Effector memory CD8-positive, alpha-beta T cell (primary cell): ENCODE measurements at places on chromosomes 6 and 20.
A peak's percentile ranks its signal among the peaks of the same experiment; 100 is the strongest.

DNA sequence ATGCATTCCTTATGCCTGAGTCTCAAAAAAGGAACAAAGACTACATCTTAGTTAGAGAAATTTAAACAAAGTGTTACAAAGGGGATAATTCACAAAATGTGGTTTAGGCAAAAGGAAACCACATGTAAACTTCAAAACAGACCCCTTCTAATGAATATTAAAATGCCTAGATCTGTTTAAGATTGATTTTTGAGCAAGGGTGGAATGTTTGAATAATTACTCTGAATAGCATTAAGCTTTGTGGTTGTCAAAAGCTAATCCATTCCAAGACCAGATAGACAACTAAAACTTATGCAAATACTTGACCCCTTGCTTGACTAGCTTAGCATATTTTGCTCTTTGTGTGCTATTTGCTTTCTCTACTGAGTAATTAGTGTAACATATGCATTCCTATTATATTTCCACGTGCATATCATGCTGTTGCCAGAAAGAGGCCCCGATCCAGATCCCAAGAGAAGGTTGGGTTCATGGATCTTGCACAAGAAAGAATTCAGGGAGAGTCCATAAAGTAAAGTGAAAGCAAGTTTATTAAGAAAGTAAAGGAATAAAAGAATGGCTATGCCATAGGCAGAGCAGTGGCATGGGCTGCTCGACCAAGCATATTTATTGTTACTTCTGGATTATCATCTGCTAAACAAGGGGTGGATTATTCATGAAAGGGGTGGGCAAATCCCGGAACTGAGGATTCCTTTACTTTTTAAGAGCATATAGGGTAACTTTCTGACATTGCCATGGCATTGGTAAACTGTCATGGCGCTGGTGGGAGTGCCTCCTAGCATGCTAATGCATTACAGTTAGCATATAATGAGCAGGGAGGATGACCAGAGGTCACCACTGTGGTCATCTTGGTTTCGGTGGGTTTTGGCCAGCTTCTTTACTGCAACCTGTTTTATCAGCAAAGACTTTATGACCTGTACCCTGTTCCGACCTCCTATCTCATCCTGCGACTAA lies 1193.4 kb upstream of the EYS start:
- no peaks in the 10 kb centered on the region for H3K4me1 ChIP-seq
- no peak for DNase-seq
- H3K4me3 ChIP-seq: no peak overlapping the region
- H3K36me3 ChIP-seq: no peaks in the 10 kb centered on the region
- no peak overlapping the region for H3K27ac ChIP-seq

DNA sequence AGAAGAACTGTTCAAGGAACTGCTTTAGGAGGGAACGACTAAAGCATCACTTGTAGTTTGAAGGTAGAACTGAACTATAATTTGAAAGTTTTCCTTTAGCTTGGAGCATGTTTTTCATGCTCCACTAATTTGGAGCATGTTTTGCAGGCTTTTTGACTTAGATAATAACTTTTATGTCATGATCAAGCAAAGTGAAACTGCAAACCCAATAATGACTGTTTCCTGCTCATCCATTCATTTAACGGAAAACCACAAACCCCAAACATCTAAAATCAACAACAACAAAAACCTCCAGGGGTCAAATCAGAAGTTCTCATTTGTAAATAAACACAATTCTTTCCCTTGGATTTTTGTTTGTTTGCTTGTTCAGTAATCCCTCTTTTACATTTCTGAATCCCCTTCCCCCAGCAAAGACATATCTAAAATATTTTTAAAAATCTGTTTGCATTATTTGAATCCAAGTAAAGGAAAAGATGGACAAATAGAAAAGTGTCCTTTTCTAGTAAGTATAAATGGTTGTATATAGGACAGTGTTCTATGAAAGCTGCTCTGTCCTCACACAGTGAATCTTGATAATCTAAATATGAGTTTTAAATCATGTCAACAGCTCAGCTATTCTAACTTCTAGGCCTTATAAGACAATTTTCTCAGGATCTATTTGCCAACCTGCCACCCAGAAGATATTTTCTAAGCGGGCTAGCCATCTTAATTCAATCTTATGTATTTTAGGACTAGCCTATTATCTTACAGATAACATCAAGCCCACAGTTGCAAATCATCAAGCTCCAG lies 2.6 kb downstream of the SIM1 start:
- peak overlapping the region; percentile 73 for H3K4me3 ChIP-seq
- peaks cover 19% of the 10 kb centered on the region for H3K36me3 ChIP-seq
- peaks cover 16% of the 10 kb centered on the region for H3K4me1 ChIP-seq
- H3K27me3 ChIP-seq: peaks cover 95% of the 10 kb centered on the region

- peaks cover 56% of the 10 kb centered on the region for H3K27me3 ChIP-seq
- H3K4me1 ChIP-seq: no peaks in the 10 kb centered on the region
- DNase-seq: no peak
- no peak overlapping the region for H3K4me3 ChIP-seq
Observed at GRCh38 chr6:169934699-169935347, 183.4 kb downstream of the ERMARD start.

DNA sequence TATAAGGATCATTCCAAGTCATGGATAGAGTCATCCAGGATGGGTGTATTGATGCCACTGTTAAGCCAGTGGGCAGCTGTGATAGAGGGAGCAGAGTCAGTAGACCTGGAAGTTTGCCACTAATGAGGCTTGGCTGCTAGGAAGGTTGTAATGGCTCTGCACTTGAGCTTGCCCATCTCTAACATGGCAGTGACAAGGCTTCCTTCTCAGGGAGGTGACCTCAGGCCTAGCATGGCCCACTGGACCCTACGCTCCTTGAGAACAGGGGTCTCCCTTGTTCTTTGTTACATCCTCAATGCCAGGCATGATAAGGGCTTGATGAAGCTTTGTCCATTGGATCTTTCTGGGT lies 155.1 kb downstream of the CD83 start:
- H3K4me3 ChIP-seq: no peak overlapping the region
- H3K36me3 ChIP-seq: peaks cover 6% of the 10 kb centered on the region
- peaks cover 27% of the 10 kb centered on the region for H3K4me1 ChIP-seq

- H3K27me3 ChIP-seq: no peaks in the 10 kb centered on the region
- H3K4me3 ChIP-seq: no peak overlapping the region
- H3K36me3 ChIP-seq: no peaks in the 10 kb centered on the region
- H3K27ac ChIP-seq: no peak overlapping the region
- no peaks in the 10 kb centered on the region for H3K4me1 ChIP-seq
Observed at GRCh38 chr6:144075875-144076274, 19.5 kb downstream of the SF3B5 start.
